SW480 (cell line): ENCODE measurements at places on chromosomes 4 and X.

DNA sequence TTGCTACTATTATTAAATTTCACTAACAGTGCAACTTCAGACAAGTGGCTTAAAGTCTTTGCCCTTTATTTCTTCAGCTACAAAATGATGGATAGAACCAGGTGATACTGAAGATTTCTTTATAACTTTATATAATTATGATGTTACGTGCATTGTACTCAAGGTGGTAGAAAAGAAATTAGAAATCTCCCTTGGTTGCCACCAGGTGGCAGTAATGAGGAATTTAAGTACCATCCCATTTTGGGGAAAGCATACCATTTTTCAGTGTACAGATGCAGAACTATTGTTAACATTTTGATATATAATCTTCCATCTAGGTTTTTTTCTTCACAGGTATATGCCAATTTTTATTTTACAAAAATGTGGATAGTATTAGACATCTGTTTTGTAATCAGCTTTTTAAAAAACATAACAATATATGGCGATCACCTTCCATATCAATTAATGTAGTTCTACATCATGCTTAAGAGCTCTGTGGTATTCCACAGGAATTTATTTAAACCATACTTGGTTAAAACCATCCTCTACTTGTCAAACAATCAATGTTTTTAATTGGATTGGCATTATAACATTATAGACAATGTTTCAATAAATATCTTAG lies 37.7 kb upstream of the RAB33B start:
- DNase-seq, result peak; percentile 36

DNA sequence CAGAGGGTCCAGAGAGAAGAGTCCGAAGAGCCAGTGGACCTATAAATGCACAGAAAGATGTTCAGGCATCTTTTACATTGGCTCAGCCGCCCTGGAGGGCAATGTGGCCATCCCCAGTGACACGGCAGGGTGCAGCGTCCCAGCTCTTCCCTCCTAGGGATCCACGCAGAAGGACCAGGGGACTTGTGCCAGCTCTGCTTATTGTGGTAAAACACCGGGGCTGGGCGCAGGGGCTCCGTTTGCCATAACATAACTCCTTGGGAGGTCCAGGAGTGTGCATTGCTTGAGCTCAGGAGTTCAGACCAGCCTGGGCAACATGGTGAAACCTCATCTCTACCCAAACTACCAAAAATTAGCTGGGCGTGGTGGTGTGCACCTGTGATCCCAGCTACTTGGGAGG lies 70.2 kb downstream of the CPZ start:
- DNase-seq, result no peak

GRCh38 chrX:26909728-26910127 lies 553.4 kb downstream of the PPP4R3C start:
- no peak for DNase-seq

DNA sequence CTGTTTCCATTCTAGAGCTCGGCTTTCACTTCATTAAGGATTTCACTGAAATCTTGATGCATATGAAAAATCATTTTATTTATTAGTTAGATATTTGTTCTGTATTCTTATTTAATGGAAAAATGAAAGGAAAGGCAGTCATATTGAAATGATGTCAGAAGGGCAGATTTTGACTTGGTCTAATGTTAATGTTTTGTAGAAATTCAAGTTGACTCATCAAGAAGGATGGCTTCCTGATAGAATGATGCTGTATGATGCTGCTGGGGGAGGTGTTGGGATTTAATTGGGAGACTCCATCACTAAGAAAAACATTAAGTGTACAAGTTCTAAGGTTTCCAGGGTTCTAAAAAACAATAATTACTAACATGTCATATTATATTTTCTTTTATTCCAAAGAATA lies 204.8 kb downstream of the PDGFC start:
- no peak for DNase-seq

- no peak for DNase-seq
Measured at GRCh38 chr4:76141241-76141640, 7.0 kb downstream of the NUP54 start.

- no peak for DNase-seq
Measured at GRCh38 chr4:82519776-82520175, 42.0 kb downstream of the TMEM150C start.

GRCh38 chr4:136713140-136713539 lies 819.2 kb downstream of the PCDH18 start:
- DNase-seq, result no peak

DNA sequence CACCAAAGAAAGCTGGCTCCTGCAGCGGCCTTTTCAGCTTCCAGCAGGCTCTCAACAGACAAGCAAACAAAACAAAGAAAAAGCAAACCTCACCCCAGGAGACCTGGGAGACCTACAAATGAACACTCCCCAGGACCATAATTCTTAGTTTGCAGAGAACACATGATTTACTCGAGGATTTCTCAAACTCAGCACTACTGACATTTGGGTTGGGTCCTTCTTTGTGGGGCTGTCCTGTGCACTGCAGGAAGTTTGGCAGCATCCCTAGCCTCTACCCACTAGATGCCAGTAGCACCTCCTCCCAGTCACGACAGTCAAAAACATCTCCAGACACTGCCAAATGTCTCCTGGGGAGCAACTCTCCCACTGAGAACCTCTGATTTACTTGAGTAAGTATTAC lies 21.9 kb downstream of the APOO start:
- DNase-seq, result no peak

DNA sequence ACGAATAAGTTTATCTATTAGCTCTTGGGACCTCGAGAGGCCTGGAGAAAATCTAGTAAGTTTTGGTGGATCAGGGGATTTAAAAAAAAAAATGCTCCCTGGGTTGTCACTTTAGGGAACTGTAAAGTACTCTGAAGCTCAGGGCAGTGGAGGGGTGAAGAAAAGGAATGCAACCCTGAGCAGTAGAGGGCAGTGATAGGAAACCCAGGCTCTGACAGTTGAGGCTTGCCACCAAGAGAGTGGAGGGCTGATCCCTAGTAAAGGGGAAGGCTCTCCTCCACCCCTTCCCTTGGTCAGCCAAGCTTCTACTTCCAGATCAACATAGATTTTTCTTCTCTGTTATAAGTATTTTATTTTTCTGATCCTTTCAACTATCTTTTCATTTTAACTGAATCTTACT lies 73.1 kb downstream of the FBXO8 start:
- no peak for DNase-seq

- DNase-seq, result no peak
Measured at GRCh38 chr4:54109241-54110018, 9.5 kb downstream of the GSX2 start.

- DNase-seq, result no peak
Measured at GRCh38 chr4:70709611-70710205, 12.1 kb upstream of the RUFY3 start.
